ENCODE measurements at places on chromosomes 2 and 18.

DNA sequence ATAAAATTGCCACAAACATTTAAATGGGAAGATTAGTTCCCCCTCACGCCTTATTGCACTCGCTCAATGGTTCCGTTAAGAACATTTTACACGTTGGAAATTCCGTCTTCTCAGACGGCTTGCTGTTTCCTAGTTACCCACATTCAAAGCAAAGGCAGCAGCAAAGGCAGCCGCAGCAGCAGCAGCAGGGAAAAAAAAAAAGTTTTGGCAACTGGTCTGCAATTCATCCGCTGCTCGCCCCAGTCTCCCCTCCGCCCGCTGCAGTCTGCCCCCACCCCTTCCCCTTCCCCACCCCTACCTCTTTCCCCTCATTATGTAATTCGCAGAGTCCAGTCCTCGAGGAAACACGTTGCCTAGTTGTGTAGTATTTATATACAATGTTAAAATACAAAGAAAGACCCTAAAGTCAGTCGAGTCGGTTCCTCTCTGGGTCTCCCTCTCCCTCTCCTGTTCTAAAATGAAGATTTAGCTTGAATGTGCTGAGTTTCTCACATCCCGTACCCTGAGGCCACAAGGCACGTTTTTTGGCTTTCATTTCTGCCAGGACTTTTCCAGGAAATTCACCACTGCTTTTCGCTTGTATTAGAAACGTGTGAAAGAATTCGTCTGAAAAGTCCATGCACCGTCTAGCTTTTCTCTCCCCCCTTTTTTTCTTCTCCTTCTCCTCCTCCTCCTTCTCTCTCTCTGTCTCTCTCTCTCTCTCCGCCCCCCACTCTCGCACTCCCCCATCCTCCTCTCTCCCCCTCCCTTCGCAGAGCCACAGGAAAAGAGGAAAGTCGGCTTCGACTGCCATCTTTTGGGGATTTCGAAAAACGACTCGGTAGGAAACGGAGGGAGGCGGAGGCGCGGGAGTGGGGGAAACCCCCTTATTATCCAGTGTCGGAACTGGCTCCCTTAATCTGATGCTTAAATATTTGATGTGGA, 140.0 kb downstream of the MEIS1 start:
- peak; percentile 60 for DNase-seq

DNA sequence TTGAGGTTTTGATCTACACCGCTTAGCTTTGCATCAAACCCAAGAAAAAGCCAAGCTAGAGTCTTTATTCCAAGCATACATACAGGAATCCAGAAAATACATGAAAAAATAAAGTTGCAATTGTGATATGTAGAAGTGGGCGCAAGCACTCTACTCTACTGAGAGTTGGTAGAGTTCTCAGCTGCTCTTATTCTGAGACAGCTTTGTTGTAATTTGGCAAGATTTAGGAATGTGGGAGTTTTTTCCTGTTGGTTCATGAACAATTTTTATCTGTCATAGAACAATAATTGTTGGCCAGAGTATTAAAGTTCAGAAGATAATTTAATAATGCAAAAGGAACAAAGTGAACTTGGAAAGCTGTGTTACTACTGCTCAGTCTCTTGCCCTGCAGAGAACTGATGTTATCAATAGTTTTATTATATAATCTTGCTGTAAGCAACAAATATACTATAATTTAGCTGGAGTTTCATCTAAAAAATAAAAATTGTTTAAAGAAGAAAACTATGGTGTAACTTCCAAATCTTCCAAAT, 302.0 kb upstream of the RND3 start:
- no peak for DNase-seq

GRCh38 chr2:237652854-237653253, 25.5 kb downstream of the LRRFIP1 start:
- DNase-seq: no peak

GRCh38 chr2:50645346-50645745, 386.6 kb downstream of the NRXN1 start:
- no peak for DNase-seq

DNA sequence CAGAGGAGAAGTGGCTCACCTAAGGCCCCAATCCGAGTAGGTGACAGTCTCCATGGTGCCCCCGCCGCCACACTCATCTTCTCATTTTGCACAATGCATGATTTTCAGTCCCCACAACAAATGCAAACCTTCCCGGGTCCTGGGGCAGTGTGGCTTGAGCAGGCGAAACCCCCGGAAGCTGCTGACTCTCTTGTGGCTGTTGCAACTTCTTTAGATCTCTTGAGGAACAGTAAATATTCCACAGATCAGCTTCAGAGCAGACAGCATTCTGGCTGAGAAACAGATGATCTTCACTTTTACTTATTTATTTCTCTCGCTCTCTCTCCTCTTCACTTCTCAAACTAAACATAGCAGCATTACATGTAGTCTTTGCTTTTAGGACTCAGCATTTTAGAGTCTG, 51.9 kb downstream of the ASAP2 start:
- no peak for DNase-seq

- DNase-seq: no peak
Measured at GRCh38 chr2:120830096-120830830, 94.6 kb downstream of the GLI2 start.

GRCh38 chr2:202355993-202356505, 20.1 kb upstream of the BMPR2 start:
- DNase-seq: no peak
